ENCODE measurements at places on chromosomes 2 and 18.

DNA sequence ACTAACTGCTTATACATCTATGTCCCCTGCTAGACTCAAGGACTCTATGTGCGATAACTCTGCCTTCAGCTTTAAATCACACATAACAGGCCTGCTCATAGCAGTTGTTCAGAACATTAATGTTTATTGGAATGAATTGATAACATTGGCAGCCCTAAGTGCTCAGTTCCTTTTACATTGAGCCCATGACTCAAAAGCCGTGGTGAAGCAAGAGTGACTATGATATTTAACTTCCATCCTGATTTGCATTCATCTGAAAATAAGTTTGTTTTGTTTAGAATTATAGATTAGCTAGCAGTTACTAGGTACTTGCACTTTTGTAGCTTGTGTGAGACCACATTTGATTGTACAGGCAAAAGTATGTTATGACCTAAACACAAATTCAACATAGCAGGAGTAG lies 14.3 kb downstream of the SERPINB10 start:
- no peak for DNase-seq

GRCh38 chr2:133884739-133885381 lies 316.6 kb upstream of the NCKAP5 start:
- DNase-seq: no peak

GRCh38 chr2:44744961-44745892 lies 196.3 kb upstream of the SIX3 start:
- no peak for DNase-seq

GRCh38 chr2:179455172-179455524 lies 190.5 kb upstream of the SESTD1 start:
- DNase-seq: no peak

GRCh38 chr2:62413116-62413663 lies 92.8 kb downstream of the TMEM17 start:
- DNase-seq: no peak

All from femur (tissue), 1 donor.